ENCODE measurements at places on chromosomes 7 and 10. TPM values are rescaled to one million over a fixed set of nuclear protein-coding genes. Genes with fewer than 3 reads are reported as not detected.

Gene OR6B1
- not detected for total RNA-seq

Gene SH2D4B
- total RNA-seq = not detected

Gene TAS2R5
- total RNA-seq = not detected

Gene PRSS2
- not detected for total RNA-seq

Gene CHST3
- total RNA-seq = 4.3 TPM

Gene DMBT1
- not detected for total RNA-seq

Gene TMEM273
- 5.2 TPM for total RNA-seq

Gene RPEL1
- 0.08 TPM for total RNA-seq

Gene EMX2
- not detected for total RNA-seq

Measured in H4 (cell line).